ENCODE measurements at places on chromosomes 5 and 9.

GRCh38 chr5:113093558-113093957 is 117.0 kb downstream of the DCP2 start:
- DNase-seq: no peak

DNA sequence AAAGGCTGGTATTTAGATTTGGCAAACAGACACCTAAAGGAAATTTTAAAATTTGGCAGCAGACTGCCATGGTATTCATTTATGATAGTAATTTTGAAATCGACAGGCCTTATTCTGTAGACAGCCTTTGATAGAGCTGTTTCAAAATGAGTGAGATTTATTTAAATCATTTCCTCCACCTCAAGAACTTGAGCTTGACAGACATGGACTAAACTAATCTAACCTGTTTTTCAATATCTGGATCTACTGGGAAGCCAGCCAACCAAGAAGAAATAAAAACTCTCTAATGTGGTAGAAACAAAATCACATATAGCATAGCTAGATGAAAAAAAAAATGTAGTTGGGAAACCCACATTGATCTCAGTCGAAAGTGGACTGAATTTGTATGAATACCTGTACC is 56.9 kb upstream of the RASA1 start:
- no peak for DNase-seq

GRCh38 chr5:59560553-59560952 is 333.0 kb downstream of the PDE4D start:
- no peak for DNase-seq

DNA sequence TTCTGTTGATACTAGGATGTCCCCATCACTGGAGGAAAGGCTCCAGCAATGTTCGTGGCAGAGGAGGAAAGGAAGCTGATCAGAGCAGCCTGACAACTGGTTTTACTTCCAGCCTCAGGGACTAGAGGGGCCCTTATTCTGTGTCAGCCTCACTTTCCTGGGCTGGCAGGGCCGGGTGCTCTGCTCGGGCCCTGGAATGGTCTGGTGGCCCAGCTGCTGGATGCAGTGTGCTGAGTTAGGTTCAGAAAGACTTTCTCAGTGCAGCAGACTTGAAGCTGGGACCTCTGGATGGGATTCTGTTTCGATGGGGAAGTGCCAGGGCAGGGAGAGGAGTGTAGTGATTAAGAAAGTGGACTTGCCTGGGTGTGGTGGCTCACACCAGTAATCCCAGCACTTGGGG is 81.0 kb downstream of the MACROH2A1 start:
- no peak for DNase-seq

DNA sequence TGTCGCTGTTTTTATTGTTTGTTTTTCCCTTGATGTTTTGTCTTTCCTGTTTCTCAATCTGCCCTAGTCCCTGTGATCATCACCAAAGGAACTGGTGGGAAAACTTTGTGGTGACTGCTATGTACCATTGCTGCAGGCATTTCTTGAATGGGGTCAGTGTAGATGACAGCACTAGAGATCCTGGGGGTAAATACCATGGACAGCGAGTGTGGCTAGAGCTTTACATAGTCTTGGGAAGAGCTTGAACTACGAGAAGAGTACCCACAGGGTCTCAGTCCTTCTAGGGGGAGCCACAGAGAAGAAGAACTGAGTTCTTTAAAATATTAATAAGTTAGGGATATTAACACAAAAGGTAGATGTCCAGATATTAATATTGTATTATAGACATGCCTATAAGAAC is 138.8 kb downstream of the PAM start:
- DNase-seq: no peak

DNA sequence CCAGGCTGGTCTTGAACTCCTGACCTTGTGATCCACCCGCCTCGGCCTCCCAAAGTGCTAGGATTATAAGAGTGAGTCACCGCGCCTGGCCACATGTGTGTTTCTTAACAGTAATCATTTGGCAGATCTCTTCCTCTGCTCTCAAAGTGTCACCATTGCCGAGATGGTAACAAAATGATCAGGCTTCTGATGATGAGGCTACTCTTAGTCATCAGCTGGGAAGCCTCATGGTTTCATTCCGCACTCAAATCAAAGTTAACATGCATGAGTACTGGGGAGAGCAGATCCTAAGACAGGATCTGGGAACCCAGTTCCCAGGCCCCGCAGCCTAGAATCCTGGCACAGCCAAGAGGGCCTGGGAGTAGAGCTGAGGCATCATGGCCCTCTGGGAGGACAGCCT is 27.4 kb downstream of the BARHL1 start:
- DNase-seq: no peak

- no peak for DNase-seq
These were observed 65.5 kb upstream of the RXRA start for GRCh38 chr9:134260801-134261200.

GRCh38 chr5:172707285-172708182 is 63.5 kb downstream of the DUSP1 start:
- no peak for DNase-seq

- no peak for DNase-seq
These were observed 1298.8 kb upstream of the CDH6 start for GRCh38 chr5:29894668-29895067.

DNA sequence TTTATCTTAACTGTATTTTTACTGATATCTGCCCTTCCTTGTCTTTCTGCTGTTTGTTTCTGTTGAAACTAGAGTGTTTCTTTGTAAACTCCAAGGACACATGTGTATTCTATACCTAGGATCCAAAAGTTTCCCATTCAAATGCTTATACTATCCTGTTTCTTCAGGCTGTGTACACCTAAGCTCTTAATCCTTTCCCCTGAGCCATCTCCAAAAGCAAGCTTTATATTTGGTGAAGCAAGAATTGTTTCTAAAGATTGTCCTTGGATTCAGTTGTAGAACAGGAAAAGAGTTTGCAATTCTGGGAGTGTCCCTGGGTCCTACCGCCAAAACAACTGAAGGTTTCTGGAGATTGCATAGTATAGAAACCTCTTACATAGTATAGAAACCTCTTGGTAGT is 65.9 kb downstream of the CWC27 start:
- DNase-seq: no peak

DNA sequence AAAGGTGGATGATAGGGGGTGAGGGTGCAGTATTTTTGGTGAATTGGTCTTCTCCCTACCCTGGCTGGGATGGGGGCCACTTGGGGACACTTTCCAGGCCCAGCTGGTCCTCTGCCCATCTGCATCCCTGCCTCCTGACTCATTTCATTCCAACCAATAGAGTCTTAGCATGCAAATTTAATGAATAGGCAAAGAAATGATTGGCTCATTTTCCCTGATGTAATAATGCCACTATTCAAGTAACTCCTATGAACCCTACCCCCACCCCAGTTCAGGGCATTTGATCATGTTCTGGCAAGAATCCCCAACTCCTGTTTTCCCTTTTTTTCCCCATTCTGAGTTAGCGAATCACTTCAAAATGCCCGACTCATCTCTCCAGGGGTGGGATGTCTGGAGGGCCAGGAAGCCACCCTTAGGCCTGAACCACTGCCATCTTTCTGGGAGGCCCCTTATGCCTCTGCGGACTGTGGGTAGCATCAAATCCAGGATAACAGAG is 56.7 kb downstream of the PCDH1 start:
- DNase-seq: no peak

- DNase-seq: no peak
These were observed 21.4 kb upstream of the PITX1 start for GRCh38 chr5:135055396-135055795.

GRCh38 chr5:87645224-87645623 is 232.5 kb upstream of the CCNH start:
- DNase-seq: no peak

DNA sequence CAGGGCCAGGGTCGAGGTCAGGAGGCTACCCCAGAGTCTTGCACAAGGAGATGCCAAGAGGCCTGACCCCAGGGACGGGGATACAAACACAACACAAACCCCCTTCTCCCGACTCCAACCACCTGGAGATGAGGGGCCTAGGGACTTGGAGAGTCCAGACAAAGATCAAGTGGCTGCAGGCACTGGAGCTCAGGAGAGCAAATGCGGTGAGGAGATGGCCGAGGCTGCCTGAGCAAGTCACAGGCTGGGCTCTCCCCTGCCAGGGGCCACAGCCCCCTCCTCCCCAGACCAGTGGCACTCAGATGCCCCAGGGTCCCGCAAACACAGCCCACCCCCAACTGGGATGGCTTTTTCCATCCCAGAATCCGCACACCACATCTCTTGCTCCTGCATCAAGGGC is 15.8 kb downstream of the SH3GLB2 start:
- DNase-seq: no peak
